ENCODE measurements at places on chromosomes 1 and 21. TPM values are rescaled to one million over a fixed set of nuclear protein-coding genes. Genes with fewer than 3 reads are reported as not detected.
A peak's percentile ranks its signal among the peaks of the same experiment; 100 is the strongest.

DNA sequence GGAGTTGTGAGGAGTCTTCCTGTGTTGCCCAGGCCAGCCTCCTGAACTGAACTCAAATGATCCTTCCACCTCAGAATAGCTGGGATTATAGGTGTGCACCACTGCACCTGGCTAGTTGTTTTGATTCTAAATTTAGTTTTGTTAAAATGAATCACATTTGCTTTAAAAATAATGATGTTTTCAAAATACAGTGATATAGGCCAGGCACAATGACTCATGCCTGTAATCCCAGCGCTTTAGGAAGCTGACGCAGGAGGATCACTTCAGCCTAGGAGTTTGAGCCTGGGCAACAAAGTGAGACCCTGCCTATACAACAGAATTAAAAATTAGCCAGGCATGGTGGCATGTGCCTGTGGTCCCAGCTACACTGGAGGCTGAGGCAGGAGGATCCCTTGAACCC, 24.3 kb downstream of the RTCA start:
- no peak for DNase-seq
- no peaks in the 10 kb centered on the region for H3K4me1 ChIP-seq
- peaks cover 16% of the 10 kb centered on the region for H3K36me3 ChIP-seq
- no peaks in the 10 kb centered on the region for H3K27me3 ChIP-seq

GRCh38 chr1:246300626-246301549, 206.2 kb downstream of the SMYD3 start:
- no peak for DNase-seq
- no peaks in the 10 kb centered on the region for H3K36me3 ChIP-seq
- no peak overlapping the region for H3K27ac ChIP-seq
- H3K4me3 ChIP-seq: no peak overlapping the region

DNA sequence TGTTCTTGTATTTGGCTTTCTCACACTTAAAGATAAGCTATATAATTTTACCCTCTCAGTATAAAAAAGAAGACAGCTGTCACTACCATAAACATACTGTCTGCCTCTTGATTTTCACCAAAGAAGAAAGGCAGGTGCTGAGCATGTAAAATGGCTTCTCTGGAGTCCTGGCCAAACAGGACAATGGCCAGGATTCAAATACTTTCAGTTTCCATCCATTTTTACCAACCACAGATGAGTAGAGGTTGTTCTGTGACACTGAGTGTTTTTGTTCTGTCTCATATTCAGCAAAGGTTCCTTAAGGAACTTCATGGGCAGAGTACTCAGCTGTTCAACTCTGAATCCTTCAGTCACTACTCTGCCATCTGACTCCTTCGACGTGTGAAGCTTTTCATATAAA, 29.4 kb upstream of the RAB3GAP2 start:
- H3K27me3 ChIP-seq: peaks cover 6% of the 10 kb centered on the region
- no peak overlapping the region for H3K4me3 ChIP-seq
- DNase-seq: no peak
- H3K27ac ChIP-seq: no peak overlapping the region

- no peak overlapping the region for H3K4me3 ChIP-seq
- no peak overlapping the region for H3K27ac ChIP-seq
- no peak for DNase-seq
These were observed 606.5 kb upstream of the ADGRL4 start for GRCh38 chr1:79613046-79613445.

GRCh38 chr1:7566417-7567375, 204.4 kb upstream of the VAMP3 start:
- no peak overlapping the region for H3K27ac ChIP-seq
- H3K4me1 ChIP-seq: no peaks in the 10 kb centered on the region
- H3K4me3 ChIP-seq: no peak overlapping the region
- H3K36me3 ChIP-seq: no peaks in the 10 kb centered on the region

GRCh38 chr1:66452162-66452561, 81.8 kb upstream of the SGIP1 start:
- H3K4me1 ChIP-seq: no peaks in the 10 kb centered on the region
- no peak for DNase-seq
- no peaks in the 10 kb centered on the region for H3K36me3 ChIP-seq
- no peak overlapping the region for H3K27ac ChIP-seq
- H3K27me3 ChIP-seq: peaks cover 93% of the 10 kb centered on the region
- H3K4me3 ChIP-seq: no peak overlapping the region

GRCh38 chr1:109249654-109250401, 489 bp downstream of the CELSR2 start:
- H3K27ac ChIP-seq: no peak overlapping the region
- peaks cover 15% of the 10 kb centered on the region for H3K4me1 ChIP-seq
- H3K4me3 ChIP-seq: peak overlapping the region; percentile 72
- H3K36me3 ChIP-seq: peaks cover 13% of the 10 kb centered on the region
- no peak for DNase-seq

DNA sequence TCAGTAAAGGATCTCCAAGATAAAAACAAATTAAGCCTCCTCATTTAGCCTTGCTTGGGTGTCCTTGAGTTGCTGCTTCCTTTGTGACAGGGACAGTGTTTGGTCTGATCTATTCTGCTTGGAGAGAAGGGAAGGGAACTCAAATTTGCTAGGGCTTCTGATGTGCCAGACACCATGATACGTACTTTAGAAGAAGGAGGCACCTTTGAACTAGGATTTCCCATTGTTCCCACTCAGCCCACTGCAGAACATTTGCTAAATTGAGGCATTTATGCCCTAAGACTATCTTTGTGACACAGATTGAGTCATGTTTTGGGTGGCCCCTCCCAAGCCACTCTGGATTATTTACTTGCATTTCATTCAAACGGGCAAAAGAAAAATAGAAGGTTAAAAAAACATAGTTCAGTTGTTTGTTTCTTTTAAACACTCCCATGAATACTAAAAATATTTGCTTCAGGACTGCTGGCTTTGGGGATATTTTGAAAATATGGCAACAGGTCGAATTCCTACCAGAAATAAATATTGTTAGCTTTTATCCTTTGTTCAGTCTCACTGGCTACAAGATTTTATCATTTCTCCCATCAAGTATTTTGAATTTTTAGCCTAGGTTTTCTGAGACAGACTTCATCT, 81.9 kb upstream of the WLS start:
- no peak overlapping the region for H3K27ac ChIP-seq
- H3K36me3 ChIP-seq: no peaks in the 10 kb centered on the region
- no peak overlapping the region for H3K4me3 ChIP-seq
- peaks cover under 1% of the 10 kb centered on the region for H3K4me1 ChIP-seq

- H3K36me3 ChIP-seq: no peaks in the 10 kb centered on the region
- H3K4me1 ChIP-seq: no peaks in the 10 kb centered on the region
- DNase-seq: no peak
- no peak overlapping the region for H3K27ac ChIP-seq
- no peaks in the 10 kb centered on the region for H3K27me3 ChIP-seq
- H3K4me3 ChIP-seq: no peak overlapping the region
These were observed 39.5 kb upstream of the PTBP2 start for GRCh38 chr1:96682056-96682455.

DNA sequence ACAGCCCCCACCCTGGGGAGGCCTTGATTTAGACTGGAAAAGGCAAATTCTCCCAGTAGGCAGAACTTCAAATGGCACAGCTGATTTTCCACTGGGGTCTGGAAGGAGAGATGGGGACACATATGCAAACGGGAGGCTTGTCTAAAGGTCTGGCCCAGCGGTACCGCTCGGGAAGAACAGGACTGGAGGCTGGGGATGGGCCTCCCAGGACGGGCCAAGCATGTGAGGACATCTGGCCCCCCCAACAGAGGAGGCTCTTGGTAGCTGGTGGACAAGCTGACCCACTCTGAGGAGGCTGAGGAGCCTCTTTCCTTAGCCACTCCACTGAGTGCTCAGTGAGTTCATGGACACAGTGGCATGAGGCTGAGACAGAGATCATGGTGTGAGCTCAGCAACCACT, 170.0 kb downstream of the NPHP4 start:
- peaks cover 2% of the 10 kb centered on the region for H3K36me3 ChIP-seq
- no peak for DNase-seq
- H3K27ac ChIP-seq: no peak overlapping the region
- no peaks in the 10 kb centered on the region for H3K4me1 ChIP-seq

The CASZ1 gene
- total RNA-seq: 28.5 TPM

The COX20 gene
- 31.0 TPM for total RNA-seq

The HSPA6 gene
- 0.16 TPM for total RNA-seq
